T-cell (primary cell): ENCODE measurements at places on chromosomes 6 and 20.
A peak's percentile ranks its signal among the peaks of the same experiment; 100 is the strongest.

DNA sequence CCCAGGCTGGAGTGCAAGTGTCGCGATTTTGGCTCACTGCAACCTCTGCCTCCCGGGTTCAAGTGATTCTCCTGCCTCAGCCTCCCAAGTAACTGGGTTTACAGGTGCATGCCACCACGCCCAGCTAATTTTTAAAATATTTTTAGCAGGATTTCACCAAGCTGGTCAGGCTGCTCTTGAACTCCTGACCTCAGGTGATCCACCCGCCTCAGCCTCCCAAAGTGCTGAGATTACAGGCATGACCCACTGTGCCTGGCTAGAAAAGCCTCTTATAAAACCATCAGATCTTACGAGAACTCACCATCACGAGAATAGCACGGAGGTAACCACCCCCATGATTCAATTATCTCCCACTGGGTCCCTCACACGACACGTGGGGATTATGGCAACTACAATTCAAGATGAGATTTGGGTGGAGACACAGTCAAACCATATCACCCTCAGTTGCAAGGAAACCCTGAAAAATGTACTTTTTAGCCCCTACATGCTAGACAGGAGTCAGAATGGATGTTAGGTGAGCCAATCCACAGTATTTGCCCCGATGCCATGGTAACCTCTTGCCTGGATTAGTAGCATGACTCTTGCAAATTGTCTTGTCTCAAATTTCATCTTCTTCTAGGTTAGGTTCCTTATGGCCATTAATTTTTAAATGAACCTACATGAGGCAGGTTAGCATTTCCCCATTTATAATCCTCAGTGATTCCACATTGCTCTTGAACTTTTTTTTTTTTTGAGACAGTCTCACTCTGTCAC, 17.1 kb upstream of the SASH1 start:
- no peak for DNase-seq

DNA sequence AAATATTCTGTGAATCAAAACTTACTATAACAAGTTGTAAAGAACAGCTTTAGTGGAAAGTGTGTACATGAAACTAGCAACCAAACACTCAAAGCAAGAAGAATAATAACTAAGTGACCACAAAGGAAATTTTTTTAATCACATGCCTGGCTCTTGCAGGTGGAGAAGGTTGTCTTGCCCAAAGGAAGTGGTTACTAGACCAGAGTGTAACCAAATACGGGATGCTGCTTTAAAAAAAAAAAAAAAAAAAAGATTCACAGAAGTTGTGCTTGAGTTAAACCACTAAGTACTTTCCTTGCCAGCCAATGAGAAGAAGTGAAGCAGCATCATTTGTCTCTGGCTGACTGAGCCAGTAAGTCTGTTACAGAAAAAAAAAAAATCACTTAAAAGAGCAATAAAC, 19.1 kb upstream of the HLA-DQB1 start:
- peak; percentile 17 for DNase-seq

GRCh38 chr6:149990661-149991471, 27.1 kb downstream of the ULBP1 start:
- no peak for DNase-seq

- DNase-seq = no peak
These were observed 77.2 kb downstream of the PPP1R3G start for GRCh38 chr6:5162355-5162754.

DNA sequence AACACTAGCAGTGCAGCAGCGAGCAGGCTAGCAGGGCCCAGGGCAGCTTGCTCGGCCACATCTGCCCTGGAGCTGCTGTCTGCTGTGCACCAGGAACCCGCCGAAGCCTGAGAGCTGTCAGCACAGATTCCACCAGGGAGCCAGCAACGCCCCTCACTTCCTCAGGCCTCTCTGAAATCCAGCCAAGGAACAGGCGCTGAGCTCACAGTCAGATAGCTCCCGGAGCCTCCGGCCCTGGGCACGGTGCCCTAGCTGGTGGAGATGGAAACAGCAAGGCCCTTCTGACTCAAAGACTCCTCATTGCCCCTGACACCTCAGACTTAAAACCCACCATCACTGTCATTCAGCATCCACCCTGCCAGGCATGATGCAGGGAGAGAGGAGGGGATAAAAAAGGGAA, 839.4 kb downstream of the MAFB start:
- DNase-seq = no peak

GRCh38 chr6:73743081-73743480, 47.1 kb downstream of the CD109 start:
- DNase-seq = no peak

- no peak for DNase-seq
These were observed 179.9 kb downstream of the CDC5L start for GRCh38 chr6:44567406-44567805.

GRCh38 chr6:36649701-36650484, 28.6 kb upstream of the CDKN1A start:
- no peak for DNase-seq

GRCh38 chr6:16483315-16483875, 245.0 kb downstream of the GMPR start:
- no peak for DNase-seq
